ENCODE measurements at places on chromosomes 11 and 22. TPM values are rescaled to one million over a fixed set of nuclear protein-coding genes. Genes with fewer than 3 reads are reported as not detected.

GRCh38 chr22:38236786-38237185, 35.0 kb downstream of the MAFF start:
- DNase-seq, result no peak

- no peak for DNase-seq
Measured at GRCh38 chr22:38345782-38346181, 28.5 kb upstream of the CSNK1E start.

DNA sequence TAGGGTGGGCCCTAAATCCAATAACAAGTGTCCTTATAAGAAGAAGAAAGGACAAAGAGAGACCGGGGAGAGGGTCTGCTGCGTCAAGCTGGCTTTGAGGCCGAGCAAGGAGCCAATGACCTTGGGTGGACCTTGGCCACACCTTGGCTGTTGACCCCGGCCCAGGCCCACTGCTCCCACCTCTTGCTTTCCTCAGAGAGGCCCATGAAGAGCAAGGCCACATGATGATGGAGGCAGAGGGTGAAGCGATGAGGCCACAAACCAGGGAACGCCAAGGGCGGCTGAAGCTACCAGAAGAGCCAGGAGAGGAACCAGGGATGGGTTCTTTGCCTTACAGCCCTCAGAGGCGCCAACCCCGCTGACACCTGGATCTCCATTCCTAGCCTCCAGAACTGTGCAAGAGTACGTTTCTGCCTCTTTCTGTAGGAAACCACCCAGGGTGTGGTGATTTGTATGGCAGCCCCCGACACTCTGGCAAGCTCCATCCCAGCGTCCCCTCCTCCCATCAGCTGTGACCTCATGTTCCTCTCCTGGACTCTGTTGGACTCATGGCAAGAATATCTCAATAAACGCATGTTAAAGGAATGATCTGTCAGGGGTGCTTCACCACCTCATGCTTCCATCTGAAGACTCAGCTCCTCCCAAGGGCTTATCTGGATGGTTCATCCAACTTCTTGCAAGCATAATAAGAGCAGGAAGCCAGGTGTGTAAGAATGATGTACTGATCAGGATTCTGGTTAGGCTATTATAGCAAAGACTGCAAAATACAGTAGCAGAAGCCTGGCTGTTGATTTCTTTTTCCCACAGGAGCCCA, 41.6 kb upstream of the LINC01488 start:
- no peak for DNase-seq

- DNase-seq, result no peak
Measured at GRCh38 chr22:43390872-43391271, 20.9 kb upstream of the MPPED1 start.

DNA sequence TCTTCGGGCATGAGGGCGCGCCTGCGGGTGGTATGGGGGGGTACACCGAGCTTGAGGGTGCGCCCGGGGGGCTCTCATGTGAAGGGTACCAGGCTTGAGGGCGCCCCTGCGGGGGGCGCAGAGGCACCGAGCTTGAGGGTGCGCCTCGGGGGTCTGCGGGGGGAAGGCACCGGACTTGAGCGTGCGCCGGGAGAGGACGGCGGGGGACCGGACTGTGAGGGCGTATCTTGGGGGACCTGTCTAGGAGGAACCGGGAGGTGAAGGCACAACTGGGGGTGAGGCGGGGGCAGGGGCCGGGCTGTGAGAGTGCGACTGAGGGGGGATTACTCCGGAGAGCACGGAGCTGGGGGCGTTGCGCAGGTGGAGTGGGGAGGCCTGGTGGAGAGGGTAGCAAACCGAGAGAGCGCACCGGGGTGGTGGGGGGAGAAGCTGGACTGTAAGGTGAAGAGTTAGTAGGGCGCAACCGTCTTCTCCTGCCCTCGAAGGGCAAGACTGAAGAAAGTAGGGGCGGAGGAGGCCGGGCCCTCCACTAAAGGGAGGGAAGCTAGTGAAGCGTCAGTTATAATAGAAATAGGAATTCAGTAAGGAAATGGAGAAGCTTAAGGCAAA, 1.1 kb upstream of the DDX6 start:
- no peak for DNase-seq

DNA sequence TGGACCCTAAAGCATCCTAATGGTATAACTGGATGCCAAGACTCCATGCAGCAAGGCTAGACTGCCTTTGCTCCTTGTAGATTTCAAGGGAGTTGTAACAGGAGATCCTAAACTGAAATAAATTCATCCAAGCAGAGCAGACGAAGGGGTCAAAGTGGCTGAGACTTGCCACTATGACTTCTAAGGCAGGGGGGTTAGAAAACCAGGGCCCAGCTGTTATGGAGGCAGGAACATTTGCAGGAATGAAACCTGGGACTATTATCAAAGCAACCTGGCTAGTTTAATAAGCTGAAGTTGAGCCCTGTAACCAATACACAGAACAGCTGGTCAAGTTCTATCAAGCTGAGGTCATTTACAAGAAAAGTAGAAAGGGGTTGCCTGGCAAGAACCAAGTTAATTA, 122.2 kb upstream of the TRPC6 start:
- DNase-seq, result no peak

DNA sequence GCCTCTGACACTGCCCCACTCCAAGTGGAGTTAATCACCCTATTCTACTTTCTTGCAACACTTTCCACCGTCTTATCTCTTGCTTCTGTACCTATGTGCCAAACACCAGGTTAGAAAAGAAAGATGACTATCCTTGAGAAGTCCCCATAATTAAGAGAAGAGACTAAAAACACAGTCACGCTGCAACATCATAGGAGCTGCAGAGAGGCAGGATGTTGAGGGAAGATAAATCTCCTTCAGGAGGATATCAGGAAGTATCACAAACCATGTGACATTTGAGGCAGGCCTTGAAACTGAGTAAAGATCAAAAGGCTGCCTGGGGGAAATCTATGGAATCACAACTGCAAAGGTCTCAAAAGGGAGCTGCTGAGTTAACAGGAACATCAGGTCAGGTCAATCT, 24.8 kb downstream of the GAB2 start:
- no peak for DNase-seq

GRCh38 chr11:65539744-65540289, 14.9 kb downstream of the SCYL1 start:
- DNase-seq, result no peak

- DNase-seq, result no peak
Measured at GRCh38 chr22:17754233-17754925, 19.9 kb downstream of the BID start.

DNA sequence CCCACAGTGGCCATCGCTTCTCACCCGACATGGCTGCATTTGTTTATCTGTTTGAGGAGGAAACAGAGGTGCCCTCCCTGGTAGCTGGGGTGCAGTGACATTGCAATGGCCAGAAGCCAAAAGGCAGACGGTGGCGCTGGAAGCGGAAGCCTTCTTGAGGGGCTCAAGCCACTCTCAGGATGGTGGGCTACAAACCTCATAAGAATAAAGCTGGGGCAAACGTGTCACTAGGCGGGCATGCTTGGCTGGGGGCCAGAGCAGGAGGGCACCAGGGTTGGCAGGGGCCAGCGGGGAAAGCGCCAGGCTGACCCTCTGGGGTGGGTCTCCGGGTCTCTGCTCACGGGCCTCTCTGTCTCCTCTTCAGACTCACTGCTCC, 12.6 kb downstream of the TNNT3 start:
- DNase-seq, result no peak

GRCh38 chr11:132898021-132898420, 634.3 kb downstream of the OPCML start:
- no peak for DNase-seq

- DNase-seq, result no peak
Measured at GRCh38 chr22:48331691-48332220, 1495.9 kb downstream of the BRD1 start.

DNA sequence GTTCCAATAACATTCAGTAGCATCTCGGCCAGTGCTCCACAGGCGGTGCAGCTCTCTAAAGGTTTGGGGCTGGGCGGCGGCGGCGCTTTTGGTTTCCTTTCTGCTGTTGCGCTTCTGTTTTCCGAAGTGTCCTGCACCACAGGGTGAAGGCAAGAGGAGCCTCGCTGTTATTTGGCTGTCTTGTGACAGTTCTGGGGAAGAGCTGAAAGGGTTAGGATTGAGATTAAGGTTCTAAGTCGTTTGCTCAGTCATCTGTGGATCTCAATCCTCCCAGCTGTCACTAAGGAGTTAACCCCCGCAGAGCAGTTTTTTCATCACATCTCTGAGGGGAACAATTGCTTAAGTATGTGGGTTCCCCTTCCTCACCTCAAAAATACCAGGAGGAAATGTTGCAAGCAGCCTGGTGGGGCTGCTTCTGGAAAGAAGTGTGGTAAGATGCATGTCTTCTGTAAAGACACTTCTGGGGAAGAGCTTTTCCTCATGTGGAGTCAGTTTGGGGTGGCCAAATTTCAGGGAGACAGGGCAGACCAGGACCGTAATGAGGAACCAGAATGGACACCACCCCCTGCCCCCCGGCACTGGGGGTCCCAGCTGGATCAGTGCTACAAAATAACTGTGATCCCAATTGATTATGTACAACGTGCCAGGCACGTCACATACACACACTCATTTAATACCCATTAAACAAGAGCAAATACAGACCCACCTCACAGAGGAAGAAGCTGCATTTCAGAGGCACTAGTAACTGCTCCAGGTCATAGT, 14.2 kb downstream of the TMEM121B start:
- no peak for DNase-seq

DNA sequence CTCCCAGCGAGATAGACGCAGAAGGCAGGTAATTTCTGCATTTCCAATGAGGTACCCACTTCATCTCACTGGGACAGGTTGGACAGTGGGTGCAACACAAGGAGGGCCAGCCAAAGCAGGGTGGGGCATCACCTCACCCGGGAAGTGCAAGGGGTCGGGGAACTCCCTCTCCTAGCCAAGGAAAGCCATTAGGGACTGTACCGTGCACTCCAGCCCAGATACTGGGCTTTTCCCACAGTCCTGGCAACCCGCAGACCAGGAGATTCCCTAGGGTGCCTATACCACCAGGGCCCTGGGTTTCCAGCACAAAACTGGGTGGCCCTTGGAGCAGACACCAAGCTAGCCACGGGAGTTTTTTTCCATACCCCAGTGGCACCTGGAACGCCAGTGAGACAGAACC, 17.2 kb downstream of the TRPC6 start:
- DNase-seq, result no peak

DNA sequence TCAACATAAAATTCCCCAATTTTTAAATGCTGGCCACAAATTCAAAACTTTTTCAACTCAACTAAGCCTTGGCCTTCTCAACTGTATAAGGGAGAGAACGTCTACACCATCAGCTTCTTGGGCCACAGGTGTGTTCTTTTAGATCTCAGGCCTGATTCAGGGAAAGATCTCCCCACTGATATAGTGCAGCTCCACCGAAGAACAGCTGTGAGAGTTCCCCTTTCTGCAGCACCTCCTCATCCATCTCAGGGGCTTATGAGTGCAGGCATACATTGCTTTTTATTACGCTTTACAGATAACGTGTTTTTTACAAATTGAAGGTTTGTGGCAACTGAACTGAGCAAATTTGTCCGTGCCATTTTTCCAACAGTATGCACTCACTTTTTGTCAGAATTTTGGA, 8.0 kb upstream of the CD82 start:
- no peak for DNase-seq

GRCh38 chr11:9047964-9048523, 43.4 kb downstream of the SCUBE2 start:
- no peak for DNase-seq

DNA sequence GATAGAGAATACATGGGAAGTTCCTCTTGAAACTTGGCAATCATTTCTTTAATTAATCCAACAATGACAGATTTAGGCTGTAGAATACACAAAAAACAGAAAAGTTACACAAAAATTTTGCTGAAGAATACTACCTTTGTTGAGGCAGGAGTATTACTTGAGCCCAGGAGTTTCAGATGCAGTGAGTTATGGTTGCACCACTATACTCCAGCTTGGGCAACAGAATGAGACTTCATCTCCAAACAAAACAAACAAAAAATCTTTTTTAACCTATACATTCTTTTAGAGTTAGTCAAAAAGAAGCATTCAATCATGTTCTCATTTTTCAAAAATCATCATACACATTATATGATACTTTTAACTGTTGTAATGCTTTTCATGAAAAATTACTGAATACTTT, 22.1 kb downstream of the UEVLD start:
- no peak for DNase-seq

- no peak for DNase-seq
Measured at GRCh38 chr22:21025266-21025665, 7.1 kb downstream of the SLC7A4 start.

DNA sequence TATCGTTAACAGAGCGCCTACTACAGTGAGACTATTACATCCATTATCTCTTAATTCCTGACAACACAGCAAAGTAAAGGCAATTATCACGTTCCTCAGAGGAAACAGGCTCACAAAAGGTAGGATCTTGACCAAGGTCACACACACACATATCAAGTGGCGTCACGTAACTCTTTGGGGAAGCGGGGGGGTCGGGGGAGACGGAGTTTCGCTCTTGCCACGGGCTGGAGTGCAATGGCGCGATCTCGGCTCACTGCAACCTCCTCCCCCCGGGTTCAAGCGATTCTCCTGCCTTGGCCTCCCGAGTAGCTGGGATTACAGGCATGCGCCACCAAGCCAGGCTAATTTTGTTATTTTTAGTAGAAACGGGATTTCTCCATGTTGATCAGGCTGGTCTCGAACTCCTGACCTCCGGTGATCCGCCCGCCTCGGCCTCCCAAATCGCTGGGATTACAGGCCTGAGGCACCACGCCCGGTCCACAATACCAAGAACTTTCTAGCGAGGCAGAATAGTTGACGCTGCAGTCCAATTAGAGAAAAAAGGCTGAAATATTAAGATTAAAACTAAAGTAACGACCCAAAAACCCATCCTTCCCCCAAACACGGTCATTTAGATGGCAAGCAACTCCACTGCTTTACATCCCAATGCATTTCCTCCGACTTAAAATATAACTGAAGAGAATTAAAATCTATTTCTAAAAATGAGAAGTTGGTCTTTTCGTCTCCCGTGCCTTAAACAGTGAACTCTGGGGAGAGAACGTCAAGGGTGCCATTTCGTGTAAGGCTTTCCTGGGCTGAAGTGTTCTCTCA, 1.2 kb downstream of the DDX17 start:
- peak; percentile 59 for DNase-seq

DNA sequence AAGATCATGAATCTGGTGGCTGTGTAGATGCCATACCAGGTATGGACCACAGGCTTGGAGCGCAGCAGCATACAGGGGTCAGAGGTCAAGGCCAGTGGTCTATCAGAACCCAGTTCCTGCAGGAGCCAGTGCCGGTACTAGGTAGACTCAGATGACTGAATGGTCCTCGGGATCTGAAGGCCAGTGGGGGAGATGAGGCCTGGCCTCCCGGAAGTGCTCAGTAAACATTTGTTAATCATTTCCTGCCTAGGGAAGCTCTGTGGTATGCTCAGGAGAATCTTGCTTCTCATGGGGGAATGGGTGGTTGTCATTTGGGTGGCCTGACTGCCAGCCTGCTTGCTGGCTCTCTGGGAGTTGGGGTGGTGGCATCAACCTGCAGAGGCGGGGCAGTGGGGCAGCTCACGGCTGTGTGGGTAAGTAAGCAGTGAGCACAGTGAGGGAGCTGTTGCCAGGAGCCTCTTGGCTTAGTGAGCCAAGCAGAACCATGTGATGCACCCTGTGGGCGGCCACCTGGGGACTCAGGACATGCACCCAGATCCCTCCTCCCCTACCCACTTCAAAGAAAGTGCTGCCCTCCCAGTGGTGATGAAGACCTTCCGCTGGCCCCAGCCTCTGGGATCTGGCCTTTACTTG, 33.0 kb downstream of the PTPRJ start:
- DNase-seq, result peak; percentile 70

NPAS4 gene
- 1.3 TPM for total RNA-seq

DGCR6 gene
- total RNA-seq, result 0.95 TPM

EED gene
- 17.8 TPM for total RNA-seq

NEFH gene
- not detected for total RNA-seq

KCNJ11 gene
- total RNA-seq, result not detected

All from SJSA1 (cell line).